ENCODE measurements at places on chromosomes 7 and 10.

GRCh38 chr7:98559958-98560357 lies 57.1 kb upstream of the NPTX2 start:
- DNase-seq: no peak

DNA sequence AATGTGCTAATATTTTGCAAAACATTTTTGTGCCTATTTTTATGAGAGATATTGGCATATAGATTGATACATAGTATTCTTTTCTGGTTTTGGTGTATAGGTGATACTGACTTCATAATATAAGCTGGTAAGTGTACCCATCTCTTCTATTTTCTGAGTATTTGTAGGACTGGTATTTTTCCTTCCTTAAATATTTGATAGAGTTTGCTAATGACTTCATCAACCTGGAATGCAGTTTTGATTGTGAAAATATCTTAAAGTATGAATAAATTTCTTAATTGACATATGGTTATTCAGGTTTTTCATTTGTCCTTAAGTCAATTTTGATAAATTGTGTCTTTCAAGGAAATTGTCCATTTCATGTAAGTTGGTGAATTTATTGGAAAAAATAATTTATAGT lies 6.1 kb upstream of the SCRN1 start:
- no peak for DNase-seq

GRCh38 chr10:49642311-49642710 lies 28.5 kb downstream of the CHAT start:
- DNase-seq: no peak

DNA sequence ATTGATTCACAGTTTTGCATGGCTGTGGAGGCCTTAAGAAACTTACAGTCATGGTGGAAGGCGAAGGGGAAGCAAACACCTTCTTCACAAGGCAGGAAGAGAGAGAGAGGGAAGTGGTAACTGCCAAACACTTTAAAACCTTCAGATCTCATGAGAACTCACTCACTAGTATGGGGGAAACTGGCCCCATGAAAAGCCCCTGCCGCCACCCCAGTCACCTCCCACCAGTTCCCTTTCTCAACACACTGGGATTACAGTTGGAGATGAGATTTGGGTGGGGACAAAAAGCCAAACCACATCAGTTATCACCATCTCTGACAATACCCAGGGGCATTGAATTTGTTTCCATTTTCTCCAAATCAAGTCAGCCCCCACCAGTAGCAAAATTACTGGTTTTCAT lies 740.4 kb downstream of the GATA3 start:
- DNase-seq: no peak

GRCh38 chr7:122467661-122468449 lies 163.3 kb upstream of the FEZF1 start:
- DNase-seq: no peak

DNA sequence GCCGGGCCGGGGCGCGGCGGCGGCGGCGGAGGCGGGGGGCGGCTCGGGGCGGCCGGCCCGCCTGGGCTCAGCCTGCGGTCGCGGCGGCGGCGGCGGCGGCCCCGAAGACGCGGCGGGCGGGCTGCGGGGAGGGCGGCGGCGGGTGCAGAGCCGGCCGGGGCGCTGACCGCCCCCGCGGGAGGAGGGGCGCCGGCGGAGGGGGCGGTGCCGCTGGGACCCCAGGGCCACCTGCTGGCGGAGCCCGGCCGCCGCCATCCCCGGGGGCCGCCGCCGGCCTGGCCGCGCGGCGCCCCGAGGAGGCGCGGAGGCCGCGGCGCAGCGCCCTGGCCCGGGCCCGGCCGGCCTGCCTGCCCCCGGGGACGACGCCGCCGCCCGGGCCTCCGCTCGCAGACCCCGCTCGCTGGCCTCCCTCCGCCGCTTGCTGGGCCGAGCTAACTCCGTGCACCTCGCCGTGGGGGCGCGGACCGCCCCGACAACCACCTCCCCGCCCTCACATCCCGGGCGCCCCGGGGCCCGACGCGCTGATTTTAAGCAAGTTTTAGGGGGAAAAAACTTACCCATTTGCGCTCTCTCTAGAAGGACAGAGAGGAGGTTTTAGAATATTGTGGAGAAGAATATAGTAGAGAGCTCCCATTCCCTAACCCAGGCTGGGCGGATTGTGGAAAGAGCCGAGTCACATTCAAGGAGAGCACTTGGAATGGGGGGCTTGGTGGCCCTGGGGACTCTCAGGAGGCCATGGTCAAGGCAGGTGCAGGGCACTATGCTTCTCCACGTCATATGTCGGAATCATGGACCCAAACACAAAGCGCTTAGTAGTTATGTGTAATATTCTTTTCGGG lies at the start of gene BEND7:
BEND7 (minus strand) TSS at position 140 of the 839 bp plus-strand sequence. CDS start 481 bp downstream, outside the sequence.
- no peak for DNase-seq

- DNase-seq: no peak
These were observed 43.0 kb upstream of the DLX6 start for GRCh38 chr7:96962221-96962885.

DNA sequence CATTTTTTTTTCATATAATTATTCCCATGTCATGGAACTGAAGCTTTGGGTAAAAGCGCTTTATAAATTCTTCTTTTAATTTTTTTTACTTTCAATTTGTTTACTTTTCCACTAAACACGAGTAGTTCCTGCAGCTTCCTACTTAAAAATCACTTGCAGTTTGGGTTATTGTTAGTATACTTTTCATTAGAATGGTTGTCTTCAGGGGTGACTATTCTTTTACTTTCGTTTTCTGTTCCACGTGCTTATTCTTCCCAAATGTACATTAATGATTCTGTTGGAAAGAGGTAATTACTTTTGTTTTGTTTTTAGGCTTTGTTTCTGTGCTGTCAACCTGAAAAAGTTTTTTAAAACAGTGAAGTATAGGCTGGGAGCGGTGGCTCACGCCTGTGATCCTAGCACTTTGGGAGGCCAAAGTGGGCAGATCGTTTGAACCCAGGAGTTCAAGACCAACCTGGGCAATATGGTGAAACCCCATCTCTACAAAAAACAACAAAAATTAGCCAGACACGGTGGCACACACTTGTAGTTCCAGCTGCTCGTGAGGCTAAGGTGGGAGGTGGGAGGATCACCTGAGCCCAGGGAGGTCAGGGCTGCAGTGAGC lies 5.2 kb upstream of the CFAP69 start:
- DNase-seq: no peak

GRCh38 chr7:126411032-126411820 lies 841.5 kb downstream of the GRM8 start:
- DNase-seq: no peak

- DNase-seq: no peak
These were observed 9.4 kb downstream of the SLC35B4 start for GRCh38 chr7:134307320-134307719.

- DNase-seq: no peak
These were observed at the start of gene MRC1 for GRCh38 chr10:17808971-17809841. Gene MRC1 (plus strand): TSS chr10:17809348. CDS start chr10:17809466, 118 bp downstream.

GRCh38 chr10:1630304-1630703 lies 107.0 kb downstream of the ADARB2 start:
- DNase-seq: no peak

- DNase-seq: no peak
These were observed 3.2 kb downstream of the AKR1B15 start for GRCh38 chr7:134552105-134552504.

DNA sequence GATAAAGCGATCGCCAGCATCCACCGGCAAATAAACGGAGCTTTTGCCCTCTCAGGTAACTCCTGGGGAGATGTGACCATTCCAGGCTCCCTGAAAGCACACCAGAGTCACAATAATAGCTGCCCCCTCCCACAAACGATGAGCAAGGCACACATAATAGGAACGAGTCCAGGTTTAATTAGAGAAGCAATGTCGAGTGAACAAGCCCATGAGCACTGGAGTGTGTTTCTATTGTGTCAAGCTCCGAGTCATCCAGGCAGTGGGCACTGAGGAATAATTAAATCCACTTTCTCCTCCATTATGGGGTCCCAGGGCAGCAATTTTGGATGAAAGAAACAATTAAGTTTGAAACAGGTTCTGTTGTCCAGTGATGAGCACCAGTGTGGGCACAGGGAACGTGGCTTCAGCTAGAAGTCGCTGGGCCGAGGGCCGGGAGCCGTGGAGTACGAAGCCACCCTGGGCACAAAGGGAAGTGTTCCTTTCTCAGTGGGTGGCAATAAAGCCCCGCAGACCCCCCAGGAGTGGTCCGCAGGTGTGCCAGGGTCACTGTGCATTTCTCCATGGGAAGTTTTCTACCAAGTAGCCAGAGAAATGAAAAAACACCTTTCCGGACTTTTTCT lies 12.0 kb downstream of the PNLIPRP2 start:
- DNase-seq: no peak

- no peak for DNase-seq
These were observed 16.5 kb upstream of the WIPI2 start for GRCh38 chr7:5173496-5173895.

GRCh38 chr10:100810835-100811116 lies 65.4 kb downstream of the PAX2 start:
- no peak for DNase-seq

DNA sequence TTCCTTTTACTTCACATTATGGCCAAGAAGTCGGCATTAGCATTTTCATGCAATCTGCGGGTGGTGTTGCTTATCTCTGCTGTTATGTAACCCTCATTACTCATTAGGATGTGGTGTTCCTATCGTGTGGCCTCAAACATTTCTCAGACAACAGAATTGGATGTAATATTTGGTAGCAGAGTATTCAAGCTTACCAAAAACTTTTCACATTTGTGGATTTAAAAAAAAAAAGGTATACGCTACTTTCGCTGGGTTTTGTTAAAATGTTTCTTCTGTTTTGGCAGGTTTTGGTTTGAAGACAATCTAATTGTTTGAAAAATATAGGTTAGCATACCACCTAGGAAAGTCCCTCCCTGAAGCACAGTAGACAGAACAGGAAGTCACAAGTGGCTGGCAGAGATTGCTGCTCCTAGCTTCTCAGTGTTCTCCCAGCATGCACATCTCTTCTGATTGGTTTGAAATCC lies 128.8 kb downstream of the GATA3 start:
- DNase-seq: no peak

- no peak for DNase-seq
These were observed 20.5 kb upstream of the PITRM1 start for GRCh38 chr10:3192856-3193635.

DNA sequence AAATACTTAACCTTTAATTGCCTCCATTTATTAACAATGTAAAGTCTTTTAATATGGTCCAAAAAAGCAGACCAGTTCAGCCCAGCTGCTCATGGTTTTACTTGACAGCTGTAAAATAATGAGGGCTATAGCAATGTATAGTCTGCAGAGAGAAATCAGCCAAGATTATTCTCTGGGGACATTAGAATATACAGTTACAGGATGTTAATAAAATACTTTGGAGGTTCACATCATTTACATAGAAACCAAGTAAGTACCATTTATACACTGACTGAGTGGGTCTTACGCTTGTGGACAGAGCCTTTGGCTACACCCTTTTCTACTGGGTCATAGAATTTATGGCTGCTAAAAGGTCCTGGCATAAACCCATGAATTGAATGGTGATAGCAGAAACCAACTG lies 340.7 kb upstream of the CELF2 start:
- DNase-seq: no peak

- DNase-seq: no peak
These were observed 148.7 kb downstream of the ZMYND11 start for GRCh38 chr10:283916-284356.

- no peak for DNase-seq
These were observed 292.5 kb downstream of the TCERG1L start for GRCh38 chr10:131018886-131019500.

DNA sequence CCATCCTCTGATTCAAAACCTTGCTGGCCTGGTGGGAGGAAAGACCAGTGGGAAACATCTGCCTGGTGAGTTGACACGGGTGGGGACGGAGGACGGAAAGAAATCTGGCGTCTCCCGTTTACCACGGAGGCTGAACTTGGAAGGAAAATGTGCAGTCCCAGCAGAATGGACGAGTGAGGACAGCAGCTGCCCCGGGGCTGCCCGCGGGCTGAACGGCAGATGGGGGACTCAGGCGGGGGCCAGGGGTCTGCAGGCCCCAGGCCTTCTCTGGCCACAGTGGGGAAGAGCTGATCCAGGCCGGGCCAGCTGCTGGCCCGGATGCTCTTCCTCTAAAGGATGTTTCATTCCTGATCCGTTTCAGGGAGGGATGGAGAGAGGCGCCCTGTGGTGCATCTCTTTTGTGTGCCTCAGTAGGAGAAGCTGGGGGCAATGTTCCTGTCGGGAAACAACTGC lies 147.5 kb upstream of the CHST15 start:
- no peak for DNase-seq

DNA sequence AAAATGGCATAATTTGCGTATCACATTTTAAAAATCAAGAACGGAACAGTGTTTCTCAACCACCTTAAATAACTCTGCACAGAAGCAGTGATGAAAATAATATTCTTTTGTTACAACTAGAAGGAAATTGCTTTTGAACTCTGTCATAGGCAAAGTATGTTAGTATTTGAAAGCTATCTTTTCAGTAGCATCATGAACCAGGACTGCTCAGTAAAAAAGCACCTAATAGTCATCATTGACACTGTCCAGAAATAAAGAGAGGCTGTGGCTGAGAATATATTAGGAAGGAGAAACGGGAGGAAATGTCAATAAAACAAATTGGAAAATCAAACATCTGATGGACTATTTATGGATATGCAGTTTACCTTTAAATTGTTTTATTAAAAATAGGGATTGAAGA lies 237.2 kb upstream of the AKR1E2 start:
- no peak for DNase-seq

- no peak for DNase-seq
These were observed 36.0 kb downstream of the TES start for GRCh38 chr7:116246357-116246756.

DNA sequence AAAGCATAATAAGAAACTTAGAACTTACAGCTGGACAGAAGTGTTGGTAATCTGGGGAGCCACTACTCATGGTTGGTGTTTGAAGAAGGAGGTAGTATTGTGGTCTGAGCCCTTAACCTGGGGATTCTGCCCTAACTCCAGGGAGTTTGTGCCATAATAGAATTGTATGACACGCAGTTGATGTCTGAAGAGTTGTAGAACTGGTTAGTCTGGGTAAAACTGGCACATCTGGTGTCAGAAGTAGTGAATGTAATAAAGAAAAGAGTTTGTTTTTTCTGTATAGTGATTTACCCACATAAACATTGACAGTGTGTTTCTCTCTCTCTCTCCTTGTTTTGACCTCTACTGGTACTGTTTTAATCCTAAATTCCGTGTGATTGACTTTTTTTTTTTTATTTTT lies 448.1 kb upstream of the SEMA3D start:
- DNase-seq: no peak

DNA sequence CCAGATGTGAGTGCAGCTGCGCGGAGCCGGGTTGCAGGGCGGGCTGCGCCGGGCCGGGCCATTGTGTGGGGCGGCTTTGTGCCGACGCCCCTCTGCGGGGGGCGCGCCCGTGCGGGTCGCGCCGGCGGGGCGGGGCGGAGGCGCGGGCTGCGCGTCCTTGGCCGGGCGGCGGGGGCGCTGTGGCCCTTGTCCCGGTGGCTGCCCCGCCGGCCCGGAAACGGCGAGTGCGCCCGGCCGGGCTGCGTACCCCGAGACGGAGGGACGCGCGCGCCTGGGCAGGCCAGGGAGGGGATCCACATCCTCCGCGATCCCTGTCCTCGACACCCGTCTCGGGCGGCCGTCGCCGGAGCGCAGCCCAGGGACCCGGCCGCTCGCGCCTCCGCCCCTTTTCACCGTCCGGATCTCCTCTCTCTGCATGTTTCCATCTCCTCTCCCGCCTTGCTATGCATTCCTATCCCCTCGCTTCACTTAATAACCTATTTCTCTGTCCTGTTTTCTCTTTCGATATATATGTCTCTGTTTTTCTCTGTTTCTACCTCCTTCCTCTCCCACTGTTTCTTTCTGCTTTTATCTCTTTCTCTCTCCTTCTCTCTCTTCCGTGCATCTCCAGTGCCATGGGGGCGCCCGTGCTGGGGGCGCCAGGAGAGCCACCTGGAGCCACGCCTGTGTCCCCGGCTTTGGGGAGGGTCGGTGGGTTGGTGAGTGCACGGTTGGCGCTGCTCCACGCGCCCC lies 765 bp downstream of the PFKFB3 start:
- no peak for DNase-seq

GRCh38 chr7:91103363-91103762 lies 160.9 kb upstream of the FZD1 start:
- no peak for DNase-seq

Data from cerebellar nuclear complex (tissue), 1 donor.